ENCODE measurements at places on chromosomes 7 and 10.
A peak's percentile ranks its signal among the peaks of the same experiment; 100 is the strongest.

- no peak for DNase-seq
Observed at GRCh38 chr7:71133232-71133622, 1.3 kb downstream of the GALNT17 start.

DNA sequence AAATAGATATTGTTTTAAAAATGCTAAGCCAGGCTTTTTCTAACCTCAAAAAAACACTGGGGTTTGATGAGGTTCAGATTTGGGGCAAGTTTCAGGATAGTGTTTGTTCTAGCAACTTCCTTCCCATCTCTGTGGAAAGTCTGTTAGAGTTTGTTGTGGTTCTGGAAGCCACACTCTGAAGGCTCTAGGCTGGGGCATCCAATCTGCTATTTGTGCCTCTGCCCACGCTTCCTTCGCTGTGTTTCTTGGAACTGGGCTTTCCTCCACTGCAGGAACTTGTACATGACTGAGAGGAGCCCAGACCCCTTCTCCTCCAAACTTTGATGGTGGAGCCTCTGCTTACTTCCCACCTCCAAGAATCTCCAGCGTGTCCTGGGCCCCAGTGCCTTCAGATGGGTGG is 108.5 kb upstream of the SLC25A13 start:
- DNase-seq = no peak

- DNase-seq = no peak
Observed at GRCh38 chr10:92076722-92077121, 153.2 kb downstream of the BTAF1 start.

- DNase-seq = peak; percentile 92
Observed at GRCh38 chr7:604001-604883, 84.6 kb upstream of the PDGFA start.

DNA sequence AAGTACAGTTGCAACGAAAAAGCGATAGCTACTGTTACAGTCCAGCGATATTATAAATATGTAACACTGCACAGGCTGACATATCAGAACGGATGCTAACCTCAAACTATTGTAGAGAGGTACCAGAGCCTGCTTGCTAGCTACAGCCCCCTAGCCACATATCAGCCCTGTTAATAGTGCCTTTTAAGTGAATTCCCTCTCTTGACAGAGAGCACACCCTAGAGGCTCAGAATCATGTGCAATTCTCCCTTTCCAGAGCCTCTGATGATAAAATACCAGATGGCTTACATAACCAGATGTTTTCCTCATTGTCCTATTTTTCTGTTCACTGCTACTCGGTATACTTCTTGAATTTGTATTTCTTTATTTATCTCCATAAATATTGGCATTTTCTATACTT is 960.7 kb upstream of the CELF2 start:
- no peak for DNase-seq

- no peak for DNase-seq
Observed at GRCh38 chr7:138746073-138746472, 44.9 kb upstream of the SVOPL start.

GRCh38 chr7:154172236-154172635 is 120.0 kb downstream of the DPP6 start:
- no peak for DNase-seq

DNA sequence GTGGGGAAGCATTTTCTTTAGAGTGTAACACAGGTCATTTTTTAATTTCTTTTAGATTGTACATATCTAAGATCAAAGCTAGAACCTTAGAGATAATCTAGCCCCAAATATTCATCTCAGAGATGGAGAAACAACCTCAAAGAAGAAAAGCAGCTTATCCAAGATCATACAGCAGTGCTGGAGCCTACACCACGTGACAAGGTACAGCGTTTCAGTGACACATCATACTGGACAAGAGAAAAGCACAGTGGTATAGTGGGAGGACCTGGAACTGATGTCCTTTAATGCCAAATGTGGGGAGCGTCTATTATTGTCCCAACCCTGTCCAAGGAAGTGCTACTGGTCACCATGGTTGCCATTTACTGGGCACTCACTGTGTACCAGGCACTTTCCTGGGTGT is 445.8 kb downstream of the RPS24 start:
- DNase-seq = no peak

GRCh38 chr10:123599366-123599849 is 66.7 kb upstream of the GPR26 start:
- DNase-seq = no peak

- no peak for DNase-seq
Observed at GRCh38 chr7:112296432-112296831, 89.9 kb downstream of the ZNF277 start.

GRCh38 chr10:75977139-75977538 is 545.7 kb downstream of the LRMDA start:
- no peak for DNase-seq

Measured in activated T-cell treated with anti-CD3 and anti-CD28 coated beads for 24 hours (primary cell).